ENCODE measurements at places on chromosomes 1 and 21.

GRCh38 chr1:29542548-29542947 lies 306.2 kb downstream of the PTPRU start:
- no peak for DNase-seq

DNA sequence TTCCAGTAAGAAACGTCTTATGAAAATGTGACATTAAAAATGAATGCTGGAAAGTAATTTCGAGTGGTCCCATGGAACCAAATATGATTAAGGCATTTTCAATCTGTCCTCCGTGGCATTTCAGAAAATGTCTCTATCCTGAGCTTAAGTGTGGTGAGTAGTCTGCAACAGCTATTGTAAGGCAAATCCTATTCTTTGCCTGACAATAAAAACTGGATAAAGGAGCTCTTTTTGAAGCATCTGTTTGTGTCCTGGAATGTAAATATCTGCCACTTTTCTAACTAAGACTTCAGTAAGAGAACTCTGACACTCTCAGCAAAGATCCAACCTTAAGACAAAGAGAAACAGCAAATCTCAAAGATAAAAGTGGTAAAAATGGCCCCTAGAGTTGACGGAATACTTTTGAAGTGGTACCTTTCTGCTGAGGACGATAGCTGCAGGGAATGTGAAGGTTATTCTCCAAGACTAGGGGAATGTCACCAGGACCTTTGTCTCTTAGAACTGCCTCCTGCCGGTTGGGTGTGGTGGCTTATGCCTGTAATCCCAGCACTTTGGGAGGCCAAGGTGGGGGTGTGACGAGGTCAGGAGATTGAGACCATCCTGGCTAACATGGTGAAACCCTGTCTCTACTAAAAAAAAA lies 486.7 kb upstream of the ZP4 start:
- no peak for DNase-seq

- DNase-seq: no peak
Measured at GRCh38 chr1:230809256-230809990, 58.9 kb downstream of the C1orf198 start.

- DNase-seq: no peak
Measured at GRCh38 chr1:177871613-177872307, 98.1 kb downstream of the SEC16B start.

DNA sequence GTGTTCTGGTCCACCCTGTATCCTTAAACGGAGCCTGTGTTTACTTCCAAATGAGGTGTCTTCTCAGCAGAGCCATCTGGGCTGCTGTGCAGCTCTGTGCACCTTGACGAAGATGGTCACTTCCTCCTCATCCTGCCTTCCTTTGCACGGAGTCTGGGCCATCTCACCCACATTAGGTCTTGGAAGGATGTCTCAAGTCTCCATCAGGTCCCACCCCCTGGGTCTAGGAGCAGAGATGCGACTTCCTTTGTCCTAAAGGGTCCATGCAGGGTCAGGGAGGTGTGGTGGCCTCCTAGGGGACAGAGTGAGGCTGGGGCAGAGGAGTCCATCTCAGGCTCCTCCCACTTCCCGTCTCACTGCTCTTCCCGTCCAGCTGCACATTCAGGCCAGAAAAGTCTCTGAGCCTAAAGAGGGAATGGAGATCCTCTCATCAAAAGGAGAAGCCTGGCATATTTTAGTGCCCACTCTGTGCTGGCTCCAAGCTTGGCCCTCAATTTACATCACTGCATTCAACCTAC lies 209.2 kb downstream of the MATN1 start:
- no peak for DNase-seq

DNA sequence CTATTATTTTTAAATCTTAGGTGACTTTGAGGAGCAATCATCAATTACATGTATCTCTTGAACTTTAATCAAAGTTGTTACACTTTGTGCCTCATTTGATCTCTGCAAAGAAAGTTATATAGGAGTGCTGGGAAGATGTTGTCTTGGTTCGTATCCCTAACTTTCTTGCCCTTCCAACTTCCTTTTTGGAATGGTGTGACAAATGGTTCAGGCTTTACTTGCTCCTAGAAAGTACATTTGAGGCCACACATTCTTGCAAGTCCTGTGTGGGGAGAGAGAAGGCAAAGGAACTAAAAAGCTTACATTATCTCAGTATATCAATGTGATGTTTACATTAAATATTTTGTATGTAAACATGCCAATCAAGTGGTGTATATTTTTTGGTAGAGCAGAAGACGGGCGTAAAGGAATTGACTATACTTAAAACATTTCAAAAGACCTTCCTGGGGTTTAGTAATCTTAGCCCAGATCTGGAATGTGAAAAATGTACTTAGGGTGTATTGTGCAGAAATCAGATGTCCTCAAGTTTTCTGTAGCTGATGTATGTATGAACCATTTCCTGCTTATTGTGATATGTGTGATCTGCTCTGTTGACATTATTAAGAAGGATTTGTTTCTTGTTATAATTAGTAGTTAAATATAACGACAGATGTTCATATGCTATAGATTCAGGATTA lies 59.2 kb downstream of the USP25 start:
- DNase-seq: no peak

- no peak for DNase-seq
Measured at GRCh38 chr21:32653326-32653901, 41.2 kb upstream of the CFAP298 start.

DNA sequence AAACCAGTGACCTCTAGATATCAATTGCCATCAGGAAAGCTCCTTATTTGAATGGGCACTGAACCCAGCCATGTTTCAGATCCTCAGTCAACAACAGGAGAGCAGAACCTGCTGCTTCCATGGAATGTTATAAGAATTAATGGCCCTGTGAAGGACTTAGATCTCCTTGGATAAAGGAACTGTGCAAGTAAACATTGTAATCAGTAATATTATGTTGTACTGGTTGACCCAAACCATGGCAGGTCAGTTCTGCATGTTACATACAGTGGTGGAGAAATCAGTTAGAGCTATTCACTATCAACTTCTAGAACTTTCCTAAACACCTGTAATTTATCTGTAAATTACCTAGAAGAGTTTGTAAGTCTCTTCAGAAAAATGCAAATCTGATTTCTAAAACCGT lies 11.2 kb upstream of the CLDN8 start:
- no peak for DNase-seq

- DNase-seq: no peak
Measured at GRCh38 chr1:221439008-221439746, 302.7 kb downstream of the DUSP10 start.

GRCh38 chr21:36575306-36575705 lies 95.4 kb upstream of the CLDN14 start:
- DNase-seq: no peak

- peak; percentile 24 for DNase-seq
Measured at GRCh38 chr1:94819945-94820746, at the start of gene SLC44A3. TSS of gene SLC44A3 (plus strand) at chr1:94820357. CDS start at chr1:94820452, 95 bp downstream.

GRCh38 chr1:228174482-228175315 lies 9.1 kb downstream of the IBA57 start:
- DNase-seq: no peak

- no peak for DNase-seq
Measured at GRCh38 chr1:48206371-48206770, 16.1 kb upstream of the SLC5A9 start.

GRCh38 chr1:155080312-155081228 lies 1.9 kb downstream of the EFNA3 start:
- DNase-seq: no peak

DNA sequence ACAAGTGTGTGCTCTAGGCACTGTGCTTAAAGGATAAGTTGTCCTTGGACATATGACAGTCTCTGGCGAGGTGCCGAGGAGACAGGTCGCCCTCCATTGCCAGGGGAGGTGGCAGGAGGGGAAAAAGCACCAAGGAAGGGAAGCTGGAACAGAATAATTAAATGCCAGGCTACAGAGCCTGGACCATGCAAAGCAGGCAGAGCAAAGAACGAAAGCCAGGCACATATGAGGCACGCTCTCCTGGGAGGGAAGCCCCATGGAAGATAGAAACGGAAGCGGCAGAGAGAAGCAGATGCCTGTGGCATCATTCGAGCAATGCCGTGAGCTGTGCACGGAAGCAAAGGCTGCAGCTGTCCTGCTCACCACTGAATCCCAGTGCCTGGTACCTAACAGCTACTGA lies 91.2 kb downstream of the JAK1 start:
- DNase-seq: no peak

- no peak for DNase-seq
Measured at GRCh38 chr1:163406772-163407171, 85.0 kb downstream of the NUF2 start.

DNA sequence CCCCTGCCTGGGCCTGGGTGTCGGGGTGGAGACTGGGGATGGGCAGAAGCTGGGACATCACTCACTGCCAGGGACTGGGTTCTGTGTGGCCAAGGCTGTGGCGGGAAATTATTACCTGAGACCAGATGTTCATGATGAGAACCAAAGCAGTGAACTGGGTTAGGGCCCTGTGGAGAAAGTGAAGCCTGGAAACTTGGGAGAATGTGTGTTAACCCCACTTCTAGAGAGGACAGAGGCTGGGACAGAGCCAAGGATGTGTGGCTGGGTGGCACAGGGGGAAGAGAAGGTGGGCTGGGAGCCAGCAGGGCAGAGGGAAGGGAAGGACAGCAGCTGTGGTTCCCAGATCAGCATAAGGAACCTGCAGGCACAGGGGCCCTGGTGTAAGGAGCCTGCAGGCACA lies 31.3 kb downstream of the CNIH3 start:
- DNase-seq: no peak

GRCh38 chr1:180198196-180198595 lies 31.9 kb upstream of the LHX4 start:
- no peak for DNase-seq

- no peak for DNase-seq
Measured at GRCh38 chr1:59766227-59766855, 48.4 kb upstream of the HOOK1 start.

GRCh38 chr1:241323514-241324195 lies 33.4 kb downstream of the RGS7 start:
- DNase-seq: no peak

DNA sequence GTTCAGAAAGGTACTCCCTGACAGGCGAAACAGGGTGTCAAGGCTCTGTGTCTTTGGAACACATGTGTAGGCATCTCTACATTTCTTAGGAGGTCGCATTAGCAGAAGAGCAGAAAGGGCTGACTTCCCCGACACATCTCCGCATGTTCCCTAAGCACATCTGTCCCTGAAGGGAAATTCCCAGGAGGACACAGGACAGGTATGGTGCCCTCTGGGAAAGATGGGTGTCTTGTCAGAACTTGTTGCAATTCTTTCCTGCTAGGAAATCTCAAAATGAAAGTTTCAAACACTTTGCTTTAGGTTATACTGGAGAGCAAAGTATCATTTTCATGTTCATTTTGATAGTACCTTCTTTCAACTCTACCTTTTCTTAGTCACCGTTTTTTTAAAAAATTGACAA lies 2.0 kb downstream of the DSCAM start:
- DNase-seq: no peak

DNA sequence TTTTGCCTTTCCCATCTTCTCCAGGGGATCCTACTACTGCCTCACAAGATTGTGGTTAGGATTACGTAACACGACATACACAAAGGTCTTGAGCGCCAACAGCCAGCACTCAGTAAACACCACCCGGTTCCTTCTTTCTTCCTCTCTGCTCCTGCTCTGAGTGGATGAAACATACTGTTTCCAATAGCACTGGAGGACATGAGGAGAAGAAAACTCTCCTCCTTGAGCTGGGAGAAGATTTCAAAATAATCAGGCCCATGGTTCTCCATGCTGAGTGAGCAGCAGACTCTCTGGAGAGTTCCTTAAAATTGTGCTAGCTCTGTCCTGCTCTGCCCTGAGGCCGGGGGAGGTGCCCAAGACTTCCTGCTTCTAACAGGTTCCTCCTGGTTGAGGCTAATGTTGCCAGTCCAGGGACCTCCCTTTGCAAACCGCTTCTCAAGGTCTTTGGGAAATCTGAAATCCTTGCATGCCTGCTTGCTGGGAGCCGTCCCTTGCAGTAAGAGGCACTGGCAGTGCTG lies 29.4 kb upstream of the MX1 start:
- DNase-seq: no peak

- no peak for DNase-seq
Measured at GRCh38 chr1:182957902-182958395, 5.0 kb upstream of the SHCBP1L start.

DNA sequence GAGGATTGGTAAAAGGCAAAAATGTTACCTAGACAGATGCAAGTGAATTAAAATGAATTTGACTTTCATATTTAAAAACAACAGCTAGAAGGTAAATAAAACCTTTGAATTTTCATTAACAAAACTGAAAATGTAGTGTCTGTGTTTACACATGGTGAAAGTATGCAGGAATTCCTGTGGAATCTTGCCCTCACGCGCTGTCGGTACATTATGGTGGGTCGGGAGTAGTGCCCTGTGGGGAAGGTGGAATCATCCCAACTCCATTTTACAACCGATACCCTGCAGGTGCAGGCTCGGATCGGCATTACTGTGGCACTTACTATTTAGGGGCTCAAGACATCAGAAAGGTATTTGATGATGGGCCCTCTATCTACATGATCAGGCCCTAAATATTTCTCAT lies 197.2 kb upstream of the MAP1LC3C start:
- DNase-seq: no peak

GRCh38 chr1:184186167-184186566 lies 134.6 kb downstream of the TSEN15 start:
- no peak for DNase-seq

DNA sequence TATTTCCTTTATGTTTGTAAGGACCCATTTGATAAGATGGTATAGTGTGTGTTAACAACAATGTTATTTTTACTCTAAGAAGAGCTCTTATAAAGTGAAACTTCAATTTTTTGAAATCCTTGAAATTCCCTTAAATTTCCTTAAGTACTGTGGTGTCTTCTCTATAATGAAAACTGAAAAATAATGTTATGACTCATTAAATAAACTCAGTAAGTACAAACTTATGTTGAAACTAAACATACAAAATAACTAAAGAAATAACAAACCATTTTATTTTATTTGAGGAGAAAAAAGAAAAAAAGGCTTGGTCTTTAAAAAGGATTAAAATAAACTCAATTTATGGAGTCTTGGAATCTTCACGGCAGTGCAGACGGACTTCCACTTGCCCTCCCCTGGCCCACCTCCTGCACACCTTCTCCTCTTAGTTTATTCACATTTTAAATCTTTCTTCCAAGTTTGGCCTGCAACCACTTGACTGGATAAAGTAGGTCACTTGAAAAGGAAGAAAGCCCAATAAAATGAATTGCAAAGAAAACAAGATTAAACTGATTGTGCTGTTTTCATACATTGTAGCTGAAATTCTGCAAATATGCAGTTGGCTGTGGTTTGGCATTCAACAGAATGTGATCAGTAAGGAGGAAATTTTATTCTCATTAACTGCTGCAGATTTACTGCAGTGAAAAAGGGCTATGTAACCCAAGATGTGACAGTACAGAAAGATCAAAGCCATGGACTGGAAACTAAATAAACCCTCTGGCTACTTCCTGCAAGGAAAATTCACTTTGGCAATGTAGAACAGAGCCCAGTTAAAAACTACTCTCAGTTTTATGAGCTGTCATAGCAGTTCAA lies 48.5 kb upstream of the SCYL3 start:
- no peak for DNase-seq

Data from hypothalamus (tissue), 51 donors.